ENCODE measurements at places on chromosomes 2 and 18. TPM values are rescaled to one million over a fixed set of nuclear protein-coding genes. Genes with fewer than 3 reads are reported as not detected.
A peak's percentile ranks its signal among the peaks of the same experiment; 100 is the strongest.

The RAPGEF4 gene
- 0.87 TPM for total RNA-seq

The RGPD3 gene
- total RNA-seq, result 0.04 TPM

The CNTNAP5 gene
- not detected for total RNA-seq

The PLEK gene
- not detected for total RNA-seq

The PKDCC gene
- 1.9 TPM for total RNA-seq

The TMEM200C gene
- 6.5 TPM for total RNA-seq

The HOXD8 gene
- total RNA-seq, result 1.9 TPM

The RSAD2 gene
- total RNA-seq, result 2.1 TPM

The SERPINB13 gene
- not detected for total RNA-seq

DNA sequence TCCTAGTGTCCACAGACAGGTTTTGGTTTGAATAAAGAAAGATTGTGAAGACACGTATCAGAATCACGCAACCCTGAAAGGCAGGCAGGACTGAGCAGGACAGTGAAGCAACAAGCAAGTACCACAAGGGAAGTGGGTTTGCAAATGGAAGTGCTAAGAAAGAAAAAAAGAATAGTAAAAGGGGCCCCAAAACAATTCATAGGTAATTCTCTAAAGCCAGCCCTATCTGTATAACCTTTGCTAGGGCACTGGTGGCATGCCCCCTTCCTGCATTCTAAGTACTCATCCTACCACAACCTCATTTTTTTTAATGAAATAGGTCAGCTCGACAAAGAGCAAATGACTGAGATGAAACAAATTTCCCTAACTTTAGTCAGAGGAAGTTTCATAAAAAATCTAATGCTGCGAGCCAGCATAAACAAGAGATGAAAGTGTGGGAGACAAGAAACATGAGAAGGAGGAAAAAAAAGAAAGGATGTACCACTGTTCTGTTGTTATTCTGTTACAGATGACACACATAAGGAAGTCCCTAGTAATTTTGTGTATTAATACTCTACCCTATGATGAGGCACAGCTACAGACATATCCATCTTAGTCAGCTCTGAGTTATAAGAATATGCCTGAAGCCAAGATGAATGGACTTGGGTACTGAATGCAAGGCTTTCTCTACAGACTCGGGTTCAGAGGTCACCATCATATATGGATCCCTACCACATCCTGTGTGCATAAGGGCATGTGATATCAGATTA is 32.2 kb downstream of the IKZF2 start:
- no peaks in the 10 kb centered on the region for H3K27me3 ChIP-seq
- no peaks in the 10 kb centered on the region for H3K36me3 ChIP-seq
- peaks cover 33% of the 10 kb centered on the region for H3K4me1 ChIP-seq

DNA sequence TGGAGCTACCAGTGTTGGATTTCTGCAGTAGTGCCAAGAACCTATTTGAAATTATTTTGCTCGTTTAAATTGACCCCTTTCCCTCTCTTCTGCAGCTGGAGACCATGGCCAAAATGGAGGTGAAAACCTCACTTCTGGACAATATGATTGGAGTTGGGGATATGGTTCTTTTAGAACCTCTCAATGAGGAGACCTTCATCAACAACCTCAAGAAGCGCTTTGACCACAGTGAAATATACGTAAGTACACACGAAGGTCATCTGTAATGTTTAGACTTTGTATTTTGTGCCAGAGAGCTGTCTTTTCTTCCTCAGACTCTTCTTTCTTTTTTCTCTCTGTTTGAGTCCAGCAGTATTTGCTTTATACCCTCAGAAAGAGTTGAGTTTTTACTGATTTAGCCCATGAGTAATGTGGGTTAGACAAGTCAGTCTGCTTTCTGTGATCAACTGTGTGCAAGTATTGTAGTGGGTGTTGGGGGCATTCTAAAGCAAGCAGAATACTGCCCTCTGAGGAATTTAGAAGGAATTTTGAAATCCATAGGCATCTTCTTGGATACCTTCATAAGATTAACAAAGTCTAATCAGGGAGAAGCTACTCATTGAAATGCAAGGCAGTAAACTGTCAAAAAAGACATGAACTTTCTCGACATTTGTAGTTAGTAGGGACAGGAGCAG is 31.7 kb downstream of the MYO1B start:
- no peak overlapping the region for H3K27ac ChIP-seq
- DNase-seq, result no peak
- no peak overlapping the region for H3K4me3 ChIP-seq
- peaks cover 15% of the 10 kb centered on the region for H3K36me3 ChIP-seq

- H3K27me3 ChIP-seq, result peaks cover 27% of the 10 kb centered on the region
- no peak for DNase-seq
- no peaks in the 10 kb centered on the region for H3K4me1 ChIP-seq
- no peak overlapping the region for H3K27ac ChIP-seq
- H3K4me3 ChIP-seq, result no peak overlapping the region
- H3K36me3 ChIP-seq, result no peaks in the 10 kb centered on the region
These were observed 432.2 kb upstream of the HNRNPA3 start for GRCh38 chr2:176780348-176780747.

DNA sequence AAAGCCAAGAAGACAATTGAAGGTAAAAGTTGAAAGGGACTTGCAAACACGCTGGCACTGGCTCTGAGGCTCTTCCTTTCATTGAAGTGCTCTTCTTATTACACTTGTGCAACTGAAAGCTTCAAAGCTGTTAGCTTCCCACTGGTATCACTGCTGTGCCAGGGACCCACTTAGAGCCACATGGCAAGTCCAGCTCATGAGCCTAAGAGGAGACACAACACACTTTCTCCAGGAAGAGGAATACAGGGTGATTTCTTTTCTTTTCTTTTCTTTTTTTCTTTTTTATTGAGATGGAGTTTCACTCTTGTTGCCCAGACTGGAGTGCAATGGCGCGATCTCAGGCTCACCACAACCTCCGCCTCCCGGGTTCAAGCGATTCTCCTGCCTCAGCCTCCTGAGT is 218.2 kb downstream of the ATAD2B start:
- no peak overlapping the region for H3K27ac ChIP-seq
- no peaks in the 10 kb centered on the region for H3K4me1 ChIP-seq
- H3K4me3 ChIP-seq, result no peak overlapping the region
- no peaks in the 10 kb centered on the region for H3K36me3 ChIP-seq
- no peak for DNase-seq
- H3K27me3 ChIP-seq, result no peaks in the 10 kb centered on the region

DNA sequence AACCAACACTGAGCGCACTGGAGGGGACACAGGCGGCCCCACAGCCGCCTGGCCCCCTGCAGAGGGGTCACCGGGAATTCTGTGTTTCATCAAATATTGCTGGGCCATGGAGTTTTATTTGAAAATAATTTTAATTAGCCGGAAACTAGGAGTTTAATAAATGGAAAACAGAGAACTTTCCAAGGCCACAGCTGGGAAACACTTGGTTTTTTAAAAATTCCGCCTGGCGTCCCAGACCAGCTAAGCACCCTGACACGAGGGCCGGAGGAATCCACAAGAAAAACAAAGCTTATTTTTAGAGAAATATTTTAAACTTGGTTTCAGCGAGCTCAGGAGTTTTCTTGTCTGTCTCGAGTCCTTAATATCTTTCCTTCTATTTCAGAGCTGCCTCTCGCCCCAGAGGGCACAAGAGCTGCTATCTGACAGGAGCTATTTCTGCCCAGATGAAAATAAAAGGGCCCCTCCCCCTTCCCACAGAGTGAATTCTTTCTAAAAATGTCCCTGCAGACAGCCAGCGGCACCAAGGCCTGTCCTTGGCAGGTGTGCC is 8.2 kb downstream of the ZFP36L2 start:
- no peak for DNase-seq
- H3K36me3 ChIP-seq, result peaks cover 10% of the 10 kb centered on the region

GRCh38 chr2:86078774-86079545 is 26.7 kb downstream of the POLR1A start:
- H3K27me3 ChIP-seq, result no peaks in the 10 kb centered on the region
- no peak overlapping the region for H3K4me3 ChIP-seq
- no peaks in the 10 kb centered on the region for H3K4me1 ChIP-seq
- no peak overlapping the region for H3K27ac ChIP-seq

- H3K27me3 ChIP-seq, result peaks cover 69% of the 10 kb centered on the region
- DNase-seq, result no peak
- H3K4me3 ChIP-seq, result no peak overlapping the region
- H3K4me1 ChIP-seq, result no peaks in the 10 kb centered on the region
- H3K36me3 ChIP-seq, result no peaks in the 10 kb centered on the region
- H3K27ac ChIP-seq, result no peak overlapping the region
These were observed 89.2 kb upstream of the CXCR4 start for GRCh38 chr2:136207030-136207623.

DNA sequence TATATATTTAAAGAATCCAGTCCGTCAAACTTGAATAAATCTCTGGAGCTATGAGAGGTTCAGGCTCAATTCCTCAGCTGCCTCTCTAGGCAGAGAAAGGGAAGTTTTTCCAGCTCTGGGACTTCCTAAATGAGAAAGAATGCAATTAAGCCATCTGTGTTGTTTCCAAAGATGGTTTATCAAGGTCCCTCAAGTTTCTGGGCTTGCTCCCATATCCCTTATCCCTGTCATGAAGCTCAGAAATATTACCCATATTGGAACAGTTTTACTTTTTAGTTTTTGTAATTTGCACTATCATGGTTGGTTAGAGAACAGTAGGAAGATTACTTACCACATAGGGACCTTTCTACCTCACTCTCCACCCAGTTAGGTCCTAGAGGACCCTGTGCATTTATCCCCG is 1.4 kb downstream of the CNTNAP5 start:
- H3K27ac ChIP-seq, result no peak overlapping the region
- no peaks in the 10 kb centered on the region for H3K4me1 ChIP-seq
- no peak overlapping the region for H3K4me3 ChIP-seq

- peaks cover 17% of the 10 kb centered on the region for H3K4me1 ChIP-seq
- H3K27me3 ChIP-seq, result no peaks in the 10 kb centered on the region
- H3K27ac ChIP-seq, result no peak overlapping the region
- H3K4me3 ChIP-seq, result no peak overlapping the region
These were observed 255.4 kb downstream of the EXOC6B start for GRCh38 chr2:72570413-72570812.

DNA sequence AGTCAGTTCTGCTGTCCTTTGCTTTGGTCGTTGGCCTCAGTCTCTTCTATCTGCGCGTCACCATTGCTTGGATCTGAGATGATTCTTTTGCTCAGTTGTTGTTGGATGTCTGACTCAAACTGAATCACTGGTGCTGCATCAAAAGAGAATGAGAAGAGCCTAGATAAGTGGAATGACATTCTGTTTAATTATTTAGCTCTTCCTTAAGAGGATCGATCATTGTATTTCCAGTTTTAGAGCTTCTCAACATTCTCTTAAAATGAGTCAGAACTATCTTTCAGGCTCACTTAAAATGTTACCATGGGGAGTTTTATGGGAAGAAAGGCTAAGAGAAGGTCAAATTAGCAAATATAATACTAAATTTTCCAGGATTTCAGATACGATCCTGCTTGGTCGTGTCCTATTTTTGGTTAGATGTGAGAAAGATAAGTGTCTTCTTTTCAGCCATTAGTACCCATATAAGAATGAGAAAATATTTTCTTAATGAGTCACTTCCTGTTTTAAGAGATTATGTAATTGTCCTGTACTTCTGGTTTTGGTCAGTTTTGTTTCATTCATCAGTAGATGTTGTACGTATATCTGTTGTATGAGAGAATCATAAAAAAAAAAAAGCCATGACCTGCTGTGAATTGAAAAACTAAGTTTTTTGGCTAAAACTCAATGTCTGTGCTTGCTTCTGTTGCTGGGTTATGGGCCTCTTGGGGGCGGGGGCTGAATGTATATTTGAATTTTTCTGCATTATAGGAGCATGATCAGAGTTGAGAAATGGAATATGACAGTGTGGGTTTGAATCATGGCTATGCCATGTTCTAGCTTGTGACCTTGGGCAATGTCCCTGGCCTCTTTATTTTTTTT is 31.6 kb upstream of the CASP10 start:
- peak; percentile 91 for DNase-seq
- peaks cover 4% of the 10 kb centered on the region for H3K36me3 ChIP-seq
- peak overlapping the region; percentile 89 for H3K27ac ChIP-seq
- no peaks in the 10 kb centered on the region for H3K27me3 ChIP-seq
- peaks cover 46% of the 10 kb centered on the region for H3K4me1 ChIP-seq

DNA sequence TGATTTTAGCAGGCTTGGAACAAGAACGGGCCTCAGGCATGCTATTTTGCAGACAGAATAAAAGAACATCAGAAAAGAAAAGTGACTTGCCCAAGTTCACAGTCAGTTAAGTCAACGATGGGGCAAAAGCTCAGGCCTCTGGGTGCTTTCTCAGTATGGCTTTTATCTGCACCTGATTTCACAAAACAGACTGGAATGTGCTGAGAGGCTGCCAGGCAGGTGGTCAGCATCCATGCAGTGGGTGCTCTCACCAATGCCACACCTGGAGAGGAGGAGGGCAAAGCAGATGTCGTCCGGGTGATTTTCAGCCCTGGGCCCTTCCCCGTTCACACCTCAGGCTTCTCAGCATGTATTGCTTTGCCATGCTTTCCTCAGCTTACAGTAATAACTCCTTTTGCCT is 854.6 kb downstream of the RNF144A start:
- H3K4me3 ChIP-seq, result no peak overlapping the region
- H3K27me3 ChIP-seq, result no peaks in the 10 kb centered on the region
- no peaks in the 10 kb centered on the region for H3K36me3 ChIP-seq
- no peak for DNase-seq
- peak overlapping the region; percentile 99 for H3K27ac ChIP-seq

- no peaks in the 10 kb centered on the region for H3K27me3 ChIP-seq
- DNase-seq, result peak; percentile 78
- H3K36me3 ChIP-seq, result peaks cover 13% of the 10 kb centered on the region
- no peak overlapping the region for H3K27ac ChIP-seq
- no peak overlapping the region for H3K4me3 ChIP-seq
These were observed 44.5 kb downstream of the TMEM182 start for GRCh38 chr2:102806250-102806837.

- peaks cover 9% of the 10 kb centered on the region for H3K4me1 ChIP-seq
- H3K27ac ChIP-seq, result no peak overlapping the region
- no peaks in the 10 kb centered on the region for H3K36me3 ChIP-seq
- DNase-seq, result no peak
- H3K27me3 ChIP-seq, result no peaks in the 10 kb centered on the region
These were observed 10.0 kb downstream of the RNF144A start for GRCh38 chr2:6927186-6927585.

DNA sequence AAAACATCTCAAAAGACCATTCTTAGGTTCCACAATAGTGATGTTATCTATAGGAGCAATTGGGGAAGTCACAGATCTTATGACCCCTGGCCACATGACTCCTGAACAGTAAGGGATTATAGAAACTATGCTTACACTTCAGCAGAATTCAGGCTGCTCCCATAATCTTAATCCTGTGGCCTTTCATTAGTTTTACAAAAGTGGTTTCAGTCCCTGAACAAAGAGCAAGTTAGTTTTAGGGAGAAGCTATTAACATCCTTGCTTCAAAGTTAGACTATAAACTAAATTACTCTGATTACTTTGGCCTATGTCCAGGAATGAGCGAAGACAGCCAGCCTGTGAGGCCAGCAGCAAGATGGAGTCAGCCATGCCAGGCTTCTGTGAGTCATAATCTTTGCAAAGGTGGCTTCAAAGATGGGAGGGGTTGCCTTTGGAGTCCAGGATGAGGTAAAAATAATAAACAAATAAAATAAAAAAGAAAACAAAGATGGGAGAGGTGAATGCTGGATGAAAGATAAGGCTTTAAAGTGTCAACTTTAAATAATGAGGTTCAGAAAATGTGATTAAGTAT is 168.7 kb upstream of the NDUFV2 start:
- peaks cover 12% of the 10 kb centered on the region for H3K4me1 ChIP-seq
- H3K27me3 ChIP-seq, result no peaks in the 10 kb centered on the region
- H3K36me3 ChIP-seq, result no peaks in the 10 kb centered on the region
- H3K4me3 ChIP-seq, result no peak overlapping the region
- peak; percentile 39 for DNase-seq
